ENCODE measurements at places on chromosomes 3 and 15. TPM values are rescaled to one million over a fixed set of nuclear protein-coding genes. Genes with fewer than 3 reads are reported as not detected.

DNA sequence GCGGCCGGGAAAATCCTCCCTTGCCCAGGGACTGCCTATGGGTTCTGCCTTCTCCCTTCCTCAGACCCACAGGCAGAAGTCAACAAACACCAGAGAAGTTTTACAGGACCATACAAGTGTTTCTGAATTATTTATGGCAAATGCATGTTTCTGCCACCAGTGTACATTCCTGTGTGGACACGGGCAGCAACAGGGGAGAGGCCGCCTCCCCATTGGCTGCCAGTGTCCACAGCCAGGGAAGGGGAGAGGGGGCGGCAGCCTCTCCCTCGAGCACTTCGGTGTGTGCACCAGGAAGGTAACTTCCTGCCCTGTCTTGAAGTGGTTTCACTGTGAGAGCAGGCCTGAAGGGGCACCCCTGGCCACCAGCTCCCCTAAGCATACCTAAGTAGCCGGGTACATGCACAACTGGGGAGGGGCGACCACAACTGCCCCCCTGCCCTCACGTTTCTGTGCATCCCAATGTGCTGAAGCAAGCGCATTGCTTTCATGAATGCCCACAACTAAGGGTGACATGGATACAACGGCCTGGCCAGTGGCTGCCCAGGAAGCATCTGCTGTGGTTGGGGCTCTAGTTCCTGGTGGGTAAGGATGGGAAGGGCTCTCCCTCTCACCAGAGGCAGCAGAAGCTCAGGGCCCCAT lies 14.8 kb upstream of the SHISA5 start:
- H3K27me3 ChIP-seq, result no peaks in the 10 kb centered on the region
- no peak overlapping the region for H3K4me3 ChIP-seq
- no peaks in the 10 kb centered on the region for H3K4me1 ChIP-seq
- DNase-seq, result no peak
- H3K36me3 ChIP-seq, result no peaks in the 10 kb centered on the region

- H3K27ac ChIP-seq, result no peak overlapping the region
- no peak for DNase-seq
- H3K4me3 ChIP-seq, result no peak overlapping the region
- no peaks in the 10 kb centered on the region for H3K36me3 ChIP-seq
- H3K27me3 ChIP-seq, result no peaks in the 10 kb centered on the region
Observed at GRCh38 chr3:28012830-28013229, 228.6 kb upstream of the CMC1 start.

GRCh38 chr3:160668454-160668853 lies 8.5 kb upstream of the ARL14 start:
- no peak overlapping the region for H3K27ac ChIP-seq
- no peak overlapping the region for H3K4me3 ChIP-seq
- DNase-seq, result no peak
- H3K36me3 ChIP-seq, result no peaks in the 10 kb centered on the region
- H3K4me1 ChIP-seq, result no peaks in the 10 kb centered on the region
- no peaks in the 10 kb centered on the region for H3K27me3 ChIP-seq

GRCh38 chr3:68919000-68919399 lies 13.3 kb downstream of the TAFA4 start:
- no peaks in the 10 kb centered on the region for H3K36me3 ChIP-seq
- no peak overlapping the region for H3K27ac ChIP-seq
- no peaks in the 10 kb centered on the region for H3K27me3 ChIP-seq

DNA sequence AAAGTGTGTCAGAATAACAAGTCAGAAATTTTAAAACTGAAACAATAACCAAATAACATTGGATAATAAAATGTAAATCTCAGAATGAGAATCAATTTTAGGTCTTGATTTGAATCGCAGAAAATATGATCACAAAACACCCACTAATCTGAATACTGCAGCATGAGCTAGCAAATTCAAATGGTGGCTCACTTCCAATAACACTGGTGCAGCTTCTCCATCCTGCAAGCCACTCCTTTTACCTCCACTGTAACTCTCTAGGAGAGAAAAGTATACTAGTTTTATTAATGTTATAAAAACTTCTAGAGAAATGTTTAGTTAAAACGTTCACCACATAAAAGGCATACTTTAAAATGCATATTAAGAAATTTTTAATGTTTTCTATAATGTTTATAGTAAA lies 30.4 kb downstream of the UBE3A start:
- H3K36me3 ChIP-seq, result no peaks in the 10 kb centered on the region
- H3K27me3 ChIP-seq, result no peaks in the 10 kb centered on the region
- DNase-seq, result no peak
- no peak overlapping the region for H3K27ac ChIP-seq

DNA sequence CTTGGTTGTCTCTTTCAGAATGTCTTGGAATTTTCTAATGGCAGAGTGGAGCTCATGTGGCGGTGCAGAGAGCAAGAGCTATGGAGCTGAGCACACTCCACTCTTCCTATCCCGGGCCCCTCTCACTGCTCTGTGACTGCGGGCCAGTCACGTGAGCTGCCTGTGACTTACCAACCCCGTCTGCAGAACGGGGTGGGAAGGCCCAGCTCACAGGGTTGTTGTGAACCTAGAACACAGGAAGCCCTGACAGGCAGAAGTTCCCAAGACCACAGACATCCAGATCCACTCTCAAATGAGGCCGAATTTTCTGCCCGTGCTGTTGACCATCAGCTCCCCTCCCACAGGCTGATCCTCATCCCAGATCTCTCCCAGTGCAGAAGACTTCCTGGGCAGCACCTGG lies 35.5 kb upstream of the PLXNA1 start:
- no peaks in the 10 kb centered on the region for H3K27me3 ChIP-seq
- DNase-seq, result no peak
- no peak overlapping the region for H3K27ac ChIP-seq
- H3K4me1 ChIP-seq, result no peaks in the 10 kb centered on the region
- H3K4me3 ChIP-seq, result no peak overlapping the region

- DNase-seq, result peak; percentile 55
- H3K36me3 ChIP-seq, result no peaks in the 10 kb centered on the region
- H3K4me3 ChIP-seq, result peak within 1 kb of the TSS; percentile 75
- no peaks in the 10 kb centered on the region for H3K27me3 ChIP-seq
- H3K27ac ChIP-seq, result peak within 1 kb of the TSS; percentile 97
Observed at GRCh38 chr15:29822100-29822683, at the start of gene TJP1. TJP1 (minus strand) TSS chr15:29822468; CDS start chr15:29822028, 440 bp downstream.

DNA sequence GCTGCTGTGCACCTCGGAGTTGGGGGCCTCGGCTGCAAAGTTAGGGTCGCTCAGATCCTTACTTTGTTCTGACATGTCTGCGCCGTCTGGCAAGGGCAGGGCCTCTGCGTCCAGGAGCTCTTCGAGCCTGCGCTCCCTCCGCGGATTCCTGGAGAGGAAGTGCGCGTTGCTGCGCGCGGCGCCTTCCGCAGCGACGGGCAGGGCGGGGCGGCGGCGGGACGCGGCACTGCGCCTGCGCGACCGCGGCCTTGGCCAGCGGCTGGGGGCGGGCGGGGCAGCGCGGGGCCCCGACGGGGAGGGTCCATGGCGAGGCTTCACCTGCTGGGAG lies at the start of gene NDN:
Gene NDN (minus strand): TSS at position 163 of the 328 bp plus-strand sequence. CDS start 88 bp downstream, at position 75.
- H3K27me3 ChIP-seq, result peaks cover 2% of the 10 kb centered on the region
- H3K4me3 ChIP-seq, result peak within 1 kb of the TSS; percentile 51
- no peak within 1 kb of the TSS for H3K27ac ChIP-seq
- H3K36me3 ChIP-seq, result no peaks in the 10 kb centered on the region
- no peaks in the 10 kb centered on the region for H3K4me1 ChIP-seq
- no peak for DNase-seq

DNA sequence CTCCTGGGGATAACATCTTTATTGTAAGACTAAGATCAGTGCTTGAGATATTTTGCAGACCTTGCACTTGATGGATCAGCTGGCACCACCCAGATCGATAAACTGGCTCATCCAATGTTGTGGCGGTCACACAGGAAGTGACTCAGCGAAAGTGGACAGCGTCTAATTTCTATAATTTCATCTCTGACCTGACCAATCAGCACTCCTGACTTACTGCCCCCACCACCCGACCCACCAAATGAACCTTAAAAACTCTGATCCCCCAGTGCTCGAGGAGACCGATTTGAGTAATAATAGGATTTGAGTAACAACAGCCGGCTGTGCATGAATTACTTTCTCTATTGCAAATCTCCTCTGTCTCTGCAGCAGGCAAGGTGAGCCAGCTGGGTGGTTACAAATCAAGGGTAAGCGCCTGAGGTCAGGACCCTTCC lies 62.7 kb upstream of the RNU6-1 start:
- no peaks in the 10 kb centered on the region for H3K4me1 ChIP-seq
- H3K4me3 ChIP-seq, result no peak overlapping the region
- no peak overlapping the region for H3K27ac ChIP-seq
- H3K27me3 ChIP-seq, result no peaks in the 10 kb centered on the region
- H3K36me3 ChIP-seq, result no peaks in the 10 kb centered on the region
- no peak for DNase-seq

DNA sequence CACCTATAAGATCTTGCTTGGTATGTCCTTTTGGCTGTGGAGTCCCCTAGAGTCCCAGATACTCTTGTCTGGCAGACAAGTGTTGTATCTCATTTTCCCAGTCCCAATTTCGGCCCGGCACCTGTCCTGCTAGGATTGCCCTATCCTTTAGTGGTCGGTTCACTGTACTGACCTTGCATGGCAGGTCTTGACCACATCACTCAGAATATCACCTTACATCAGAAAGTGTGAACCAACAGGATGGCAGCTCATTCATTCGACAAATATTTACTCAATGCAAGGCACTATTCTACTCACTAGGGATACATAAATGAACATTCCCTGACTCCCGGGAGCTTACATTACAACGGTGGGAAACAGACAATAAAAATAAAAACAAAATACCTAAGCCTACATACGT lies 5.7 kb upstream of the CCDC80 start:
- H3K4me3 ChIP-seq, result no peak overlapping the region
- H3K27me3 ChIP-seq, result no peaks in the 10 kb centered on the region
- no peak for DNase-seq
- H3K27ac ChIP-seq, result no peak overlapping the region

- H3K4me1 ChIP-seq, result no peaks in the 10 kb centered on the region
- H3K36me3 ChIP-seq, result no peaks in the 10 kb centered on the region
- H3K27me3 ChIP-seq, result no peaks in the 10 kb centered on the region
- H3K4me3 ChIP-seq, result no peak overlapping the region
- no peak for DNase-seq
Observed at GRCh38 chr3:26712211-26713026, 89.8 kb downstream of the LRRC3B start.

DNA sequence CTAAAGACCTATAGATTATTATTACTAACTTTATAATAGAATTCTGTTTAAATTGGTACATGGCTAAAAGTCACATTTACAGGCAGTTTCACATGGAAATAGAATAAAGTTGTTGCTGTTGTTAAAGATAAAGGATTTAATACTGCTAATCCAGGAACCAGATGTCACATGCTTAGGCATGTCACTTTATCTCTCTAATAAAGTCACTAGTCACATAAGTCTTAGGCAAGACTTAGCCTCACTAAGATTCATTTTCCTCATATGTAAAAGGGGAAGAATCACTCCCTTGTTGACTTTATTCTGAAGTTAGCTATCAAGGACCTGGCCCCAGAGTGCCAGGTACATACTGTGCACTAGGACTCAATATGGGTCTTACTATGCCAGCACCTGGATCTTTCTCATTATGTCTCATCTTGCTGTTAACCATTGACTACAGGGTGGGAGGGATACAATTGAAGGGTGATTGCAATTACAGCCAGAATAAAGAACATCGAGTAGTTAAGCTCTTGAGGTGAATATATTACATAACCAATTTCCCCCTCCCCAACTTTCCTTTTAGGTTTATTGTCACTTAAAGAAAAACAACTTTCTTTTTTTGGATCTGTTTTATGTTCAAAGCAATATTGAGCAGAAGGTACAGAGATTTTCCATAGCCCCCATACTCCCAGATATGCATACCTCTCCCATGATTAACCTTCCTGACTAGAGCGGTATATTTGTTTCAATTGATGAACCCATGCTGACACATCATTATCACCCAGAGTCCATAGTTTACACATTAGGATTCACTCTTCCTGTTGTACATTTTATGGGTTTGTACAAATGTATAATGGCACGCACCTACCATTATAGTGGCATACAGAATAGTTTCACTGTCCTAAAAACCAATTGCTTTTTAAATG lies 36.6 kb downstream of the LNP1 start:
- H3K27ac ChIP-seq, result no peak overlapping the region
- H3K36me3 ChIP-seq, result no peaks in the 10 kb centered on the region
- DNase-seq, result no peak
- H3K27me3 ChIP-seq, result no peaks in the 10 kb centered on the region
- no peak overlapping the region for H3K4me3 ChIP-seq

DNA sequence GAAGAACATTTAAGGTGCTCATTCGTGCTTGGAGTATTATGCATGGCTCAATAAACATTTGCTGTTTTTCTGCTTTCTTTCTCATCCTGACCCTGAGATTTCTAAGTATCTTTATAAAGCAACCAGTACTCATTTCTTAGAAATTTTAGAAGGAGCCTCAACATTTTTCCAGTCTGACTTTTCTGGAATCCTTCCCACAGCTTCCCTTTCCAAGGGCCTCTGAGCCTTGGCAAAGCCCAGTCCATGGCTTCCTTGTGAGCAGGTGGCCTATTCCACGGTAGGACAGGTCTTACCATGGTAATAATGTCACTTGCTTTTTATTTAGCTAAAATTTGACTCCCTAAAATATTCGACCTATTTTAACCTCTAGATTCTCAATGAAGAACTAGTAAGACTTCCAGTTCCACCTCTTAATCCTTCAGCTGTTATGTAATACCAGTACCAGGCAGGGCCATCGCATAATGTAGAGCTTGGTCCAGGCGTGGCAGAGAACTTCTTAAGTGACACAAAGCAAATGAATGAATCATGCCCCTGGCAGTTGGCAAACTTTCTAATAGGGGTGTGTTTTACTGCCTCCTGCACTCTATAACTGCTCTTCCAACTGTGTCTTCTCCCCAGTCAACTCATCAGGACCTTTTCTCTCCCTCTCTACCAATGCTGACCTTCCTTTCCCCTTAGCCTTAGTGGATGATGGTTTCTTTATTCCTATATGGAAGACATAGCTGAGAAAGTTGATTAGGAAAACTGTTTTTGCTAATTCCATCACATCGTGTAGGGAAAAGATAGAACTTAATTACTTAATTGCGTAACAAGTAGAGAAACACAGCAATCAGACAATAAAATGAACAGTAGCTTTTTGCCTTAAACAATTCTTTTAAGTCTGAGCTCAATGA lies 894 bp upstream of the TM4SF4 start:
- no peaks in the 10 kb centered on the region for H3K4me1 ChIP-seq
- H3K27ac ChIP-seq, result peak overlapping the region; percentile 22
- H3K36me3 ChIP-seq, result no peaks in the 10 kb centered on the region
- H3K4me3 ChIP-seq, result no peak overlapping the region

- H3K4me3 ChIP-seq, result no peak overlapping the region
- H3K4me1 ChIP-seq, result no peaks in the 10 kb centered on the region
- H3K27me3 ChIP-seq, result no peaks in the 10 kb centered on the region
- H3K36me3 ChIP-seq, result no peaks in the 10 kb centered on the region
- no peak for DNase-seq
Observed at GRCh38 chr3:4856136-4856535, 123.1 kb upstream of the BHLHE40 start.

DNA sequence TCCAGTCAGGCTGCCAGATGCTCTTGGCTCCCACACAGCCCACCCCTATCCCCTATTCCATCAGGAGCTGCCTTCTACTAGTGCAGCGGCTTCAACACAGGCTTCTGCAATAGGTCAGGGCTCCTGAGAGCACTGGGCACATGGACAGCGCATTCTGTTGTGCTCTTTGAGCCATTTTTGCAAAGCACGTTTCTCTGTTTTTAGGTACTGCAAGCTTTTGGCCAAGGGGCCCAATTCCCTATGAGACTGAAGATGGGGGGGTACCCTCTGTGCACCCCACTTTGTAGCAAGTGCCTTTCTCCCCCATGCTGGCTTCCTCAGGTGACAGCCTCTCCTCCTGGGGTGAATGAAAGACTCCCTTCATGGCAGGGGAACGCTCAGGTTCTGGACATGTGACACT lies 31.2 kb downstream of the CHDH start:
- H3K36me3 ChIP-seq, result peaks cover 5% of the 10 kb centered on the region
- no peak overlapping the region for H3K27ac ChIP-seq
- DNase-seq, result no peak

The TIGIT gene
- total RNA-seq, result 0.29 TPM

The IP6K2 gene
- 126 TPM for total RNA-seq

The SPESP1 gene
- total RNA-seq, result 5.1 TPM

The RIOX2 gene
- 32.4 TPM for total RNA-seq

The TMEM158 gene
- 1.0 TPM for total RNA-seq

The SYNPR gene
- not detected for total RNA-seq

All from breast epithelium (tissue), 4 donors.